ENCODE measurements at places on chromosomes 16 and 17.

GRCh38 chr16:49498264-49498663 lies 124.7 kb downstream of the C16orf78 start:
- no peak for DNase-seq

GRCh38 chr16:88527186-88527936 lies 42.8 kb upstream of the ZC3H18 start:
- DNase-seq = peak; percentile 25

- no peak for DNase-seq
These were observed 27.7 kb upstream of the CACNG5 start for GRCh38 chr17:66807182-66807581.

- DNase-seq = no peak
These were observed 482.2 kb upstream of the GOT2 start for GRCh38 chr16:59216291-59216690.

- no peak for DNase-seq
These were observed 3.3 kb downstream of the PRAC1 start for GRCh38 chr17:48718761-48719641.

GRCh38 chr16:14071576-14072271 lies 605 bp downstream of the MRTFB start:
- DNase-seq = no peak
